CD4-positive, alpha-beta T cell treated with Interleukin-6 for 4 hours (primary cell): ENCODE measurements at places on chromosomes 5 and 9.
A peak's percentile ranks its signal among the peaks of the same experiment; 100 is the strongest.

DNA sequence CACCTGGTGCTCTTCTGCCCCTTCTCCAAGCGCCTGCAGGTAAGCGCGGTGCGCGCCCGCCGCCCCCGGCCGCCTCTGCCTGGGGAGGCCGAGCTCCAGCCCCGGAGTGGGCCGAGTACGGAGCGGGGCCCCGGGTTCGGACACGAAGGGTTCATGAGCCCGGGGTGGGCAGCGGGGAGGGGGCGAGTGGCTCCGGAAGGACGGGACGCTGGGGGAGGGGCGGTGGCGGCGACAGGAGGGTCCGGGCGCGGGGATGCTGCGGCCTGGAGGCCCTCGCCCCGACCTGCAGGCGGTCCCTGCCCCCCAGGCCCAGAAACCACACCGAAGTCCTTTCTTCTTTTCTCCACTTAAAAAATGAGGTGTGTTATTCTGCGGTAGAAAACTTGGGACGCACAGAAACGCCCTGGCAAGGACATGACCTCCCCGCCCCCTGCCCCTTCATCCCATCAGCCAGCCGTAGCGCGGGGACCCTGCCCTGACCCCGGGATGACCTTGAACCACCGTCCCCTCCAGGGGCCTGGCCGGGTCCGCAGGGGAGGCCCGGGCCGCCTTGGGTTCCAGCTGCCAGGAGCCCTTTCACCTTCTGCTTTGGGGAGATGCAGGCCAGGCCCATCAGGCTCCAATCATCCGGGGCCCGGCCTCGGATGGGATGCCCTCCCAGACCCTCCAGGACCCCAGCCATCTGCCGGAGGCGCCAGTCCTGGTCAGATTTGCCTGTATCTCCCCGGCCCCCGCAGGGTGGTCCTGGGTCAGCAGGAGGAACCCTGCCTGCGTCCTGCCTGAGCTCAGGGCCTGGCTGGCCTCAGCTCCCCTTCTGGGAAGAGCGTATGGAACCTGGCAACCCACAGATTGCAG, 545 bp downstream of the DIPK1B start:
- no peak for DNase-seq

- no peak for DNase-seq
These were observed 684.1 kb downstream of the SEMA5A start for GRCh38 chr5:8861764-8862163.

DNA sequence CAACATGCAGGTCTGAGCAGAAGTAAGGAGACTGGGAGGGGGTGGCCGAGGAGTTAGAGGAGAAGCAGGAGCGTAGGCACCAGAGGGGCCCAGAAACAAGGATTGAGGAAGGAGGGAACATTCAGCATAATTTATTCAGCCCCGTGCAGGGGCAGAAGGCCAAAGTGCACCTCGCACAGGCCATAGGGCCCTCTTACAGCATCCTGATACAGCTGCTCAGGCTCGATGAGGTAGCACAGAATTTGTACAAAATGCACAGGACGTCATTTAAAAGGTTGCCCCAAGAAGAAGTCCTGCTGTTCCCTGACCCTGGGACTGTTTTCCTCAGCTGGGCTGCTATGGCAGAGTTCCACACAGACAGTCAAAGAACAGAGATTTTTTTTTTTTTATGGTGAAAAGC, 2.1 kb upstream of the GRM6 start:
- no peak for DNase-seq

DNA sequence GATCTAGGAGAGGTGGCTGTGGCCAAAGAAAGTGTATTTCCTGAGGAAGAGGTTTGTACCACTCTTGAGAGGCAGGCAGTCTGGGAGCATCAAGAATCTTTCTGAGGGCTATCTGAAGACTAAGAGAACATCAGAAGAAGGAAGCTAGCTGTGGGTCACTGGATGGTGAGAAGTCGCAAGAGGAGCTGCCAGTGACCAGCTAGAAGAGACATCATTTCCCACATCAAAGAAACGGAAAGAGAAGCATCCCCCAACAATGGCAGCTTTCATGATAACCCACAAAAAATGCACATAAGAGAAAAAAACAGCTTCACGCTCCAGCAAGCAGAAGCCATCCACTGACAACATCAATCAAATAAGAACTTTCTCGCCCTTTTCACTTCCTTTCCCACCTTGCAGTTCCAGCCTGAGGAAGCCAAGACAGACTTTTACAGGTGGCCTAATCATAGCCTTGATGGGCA, 25.0 kb upstream of the CEP78 start:
- peak; percentile 11 for DNase-seq

DNA sequence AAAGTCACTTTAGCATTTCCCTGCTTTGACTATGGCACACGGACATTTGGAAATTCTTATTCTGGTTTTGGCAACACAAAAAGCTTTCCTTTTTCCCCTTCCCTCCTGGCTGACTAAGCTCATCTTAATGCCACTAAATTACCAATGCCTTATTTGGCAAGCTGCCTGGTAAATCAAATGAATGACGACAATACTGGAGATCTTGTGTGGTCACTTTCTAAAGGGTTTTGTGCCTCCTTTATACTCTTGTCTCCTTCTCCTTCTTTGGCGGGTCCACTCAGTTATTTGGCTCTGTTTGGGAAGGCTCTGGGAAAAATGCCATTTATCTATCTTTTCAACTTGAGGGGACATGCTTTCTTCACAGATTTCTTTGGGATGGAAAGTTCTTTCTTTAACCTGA, 34.9 kb downstream of the SH3GL2 start:
- DNase-seq, result no peak

- DNase-seq, result no peak
These were observed 199.8 kb downstream of the PDE4D start for GRCh38 chr5:59693492-59694309.

DNA sequence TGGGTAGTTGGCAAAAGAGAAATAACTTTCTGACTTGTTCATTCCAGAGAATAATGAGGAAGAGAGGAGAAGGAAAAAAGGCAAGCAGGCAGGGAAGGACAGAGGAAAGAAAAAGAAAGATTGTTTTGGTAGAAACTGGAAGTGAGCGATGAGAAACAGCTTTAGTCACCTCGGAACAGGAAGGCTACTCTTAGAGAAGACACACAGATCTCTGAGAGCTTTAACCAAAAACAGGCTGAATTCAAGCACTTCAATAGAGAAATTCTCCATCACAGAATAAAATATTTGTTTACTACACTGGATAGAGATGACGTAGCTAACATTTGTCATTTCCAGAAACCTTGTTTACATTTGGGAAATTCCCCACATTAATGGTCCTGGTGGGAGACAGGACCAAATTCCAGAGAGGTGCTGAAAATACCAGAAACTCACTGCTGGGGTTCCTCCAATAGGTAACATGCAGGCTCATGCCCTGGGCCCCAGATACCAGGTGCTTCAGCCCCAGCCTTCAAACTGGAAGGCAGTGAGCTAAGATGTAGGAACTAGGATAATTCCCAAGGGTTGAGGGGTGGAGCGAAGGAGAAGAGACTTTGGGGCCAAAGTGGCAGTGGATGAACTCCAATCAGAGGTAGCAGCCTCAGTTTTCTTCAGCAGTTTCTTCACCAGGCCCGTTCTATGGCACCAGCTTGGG, 227.7 kb upstream of the GRAMD2B start:
- no peak for DNase-seq

GRCh38 chr5:35316611-35317274, 86.5 kb upstream of the PRLR start:
- no peak for DNase-seq

- no peak for DNase-seq
These were observed 114.1 kb downstream of the FRMD3 start for GRCh38 chr9:83423815-83424707.

DNA sequence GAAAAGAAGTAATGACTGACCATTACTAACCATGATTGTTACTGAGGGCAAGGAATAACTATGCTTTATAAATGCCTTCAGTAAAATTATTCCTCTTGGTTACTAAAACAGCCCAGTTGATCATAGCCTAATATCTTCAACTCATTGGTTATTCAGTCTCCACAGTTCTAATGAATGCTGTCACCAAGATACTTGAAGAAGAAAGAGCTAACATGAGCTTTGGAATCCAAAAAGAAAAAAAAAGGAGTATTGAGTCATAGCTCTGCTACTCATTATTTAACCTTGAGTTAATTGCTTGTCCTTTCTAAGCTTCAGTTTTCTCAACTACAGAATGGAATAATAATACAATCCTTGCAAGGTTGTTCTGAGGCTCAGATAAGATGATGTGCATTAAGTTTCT, 187.7 kb downstream of the BRINP1 start:
- no peak for DNase-seq
